Kidney tubule cell (primary cell): ENCODE measurements at places on chromosomes 3 and 15.
A peak's percentile ranks its signal among the peaks of the same experiment; 100 is the strongest.

- DNase-seq: peak; percentile 85
Measured at GRCh38 chr3:61589856-61590255, 28.5 kb downstream of the PTPRG start.

DNA sequence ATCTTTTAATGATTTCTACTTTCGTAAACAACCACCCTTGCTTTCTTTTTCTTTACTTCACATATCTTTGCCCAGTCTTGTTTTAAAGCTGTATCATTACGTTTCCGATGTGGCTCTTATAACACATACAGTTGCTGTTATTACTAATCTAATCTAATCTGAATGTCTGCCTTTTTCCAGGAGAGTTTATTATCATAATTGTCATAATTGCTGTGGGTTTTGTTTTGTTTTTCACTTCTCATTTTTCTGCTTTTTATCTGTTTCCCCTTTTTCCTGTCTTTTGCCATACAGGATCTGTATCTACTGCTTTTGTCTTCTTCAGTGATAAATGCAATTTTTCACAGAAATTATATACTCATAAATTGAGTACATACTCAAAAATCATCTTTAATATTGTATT, 24.9 kb downstream of the HACL1 start:
- DNase-seq: no peak

- no peak for DNase-seq
Measured at GRCh38 chr3:164267053-164267452, 811.2 kb downstream of the SI start.

DNA sequence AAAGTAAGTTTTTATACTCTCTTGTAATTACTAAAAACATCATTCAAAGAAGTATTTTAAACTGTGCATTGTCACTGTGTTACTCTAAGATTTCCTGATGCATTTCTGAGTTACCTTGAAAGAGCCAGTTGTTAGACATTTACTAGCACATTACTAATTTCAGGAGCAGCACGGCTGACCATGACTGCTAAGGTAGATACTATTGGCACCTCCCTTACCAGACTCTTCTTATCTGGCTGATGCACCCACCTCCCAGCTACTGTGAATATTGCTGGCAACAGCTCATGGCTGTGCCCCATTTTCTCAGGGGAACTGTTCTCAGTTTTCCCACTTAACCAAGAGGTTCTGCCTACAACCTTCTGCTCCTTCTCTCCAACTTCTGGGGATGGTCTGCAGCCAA, 29.4 kb downstream of the COL6A5 start:
- DNase-seq: no peak

DNA sequence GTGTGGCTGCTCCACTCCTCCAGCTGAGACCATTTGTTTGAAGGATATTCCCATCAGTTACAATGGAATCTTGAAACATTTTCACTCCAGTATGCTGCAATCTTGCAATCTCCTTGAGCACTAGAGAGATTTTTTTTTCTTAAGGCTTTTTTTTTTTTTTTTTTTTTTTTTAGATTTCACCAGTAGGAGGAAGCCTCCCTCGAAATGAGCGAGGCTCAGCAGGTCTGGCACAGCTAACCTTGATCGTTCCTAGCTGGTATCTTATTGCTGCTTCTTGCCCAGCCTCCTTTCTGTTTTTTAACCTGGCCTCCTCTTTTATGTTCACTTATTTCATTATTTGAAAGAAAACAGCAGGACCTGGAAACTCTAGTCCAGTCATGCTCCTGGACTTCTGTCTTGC, 48.1 kb downstream of the RAP2B start:
- peak; percentile 4 for DNase-seq

GRCh38 chr3:116199063-116199462, 246.2 kb downstream of the LSAMP start:
- peak; percentile 79 for DNase-seq

- DNase-seq: no peak
Measured at GRCh38 chr15:31328428-31328968, 1.9 kb downstream of the KLF13 start.

GRCh38 chr15:70867911-70868467, 14.0 kb upstream of the LARP6 start:
- DNase-seq: no peak

DNA sequence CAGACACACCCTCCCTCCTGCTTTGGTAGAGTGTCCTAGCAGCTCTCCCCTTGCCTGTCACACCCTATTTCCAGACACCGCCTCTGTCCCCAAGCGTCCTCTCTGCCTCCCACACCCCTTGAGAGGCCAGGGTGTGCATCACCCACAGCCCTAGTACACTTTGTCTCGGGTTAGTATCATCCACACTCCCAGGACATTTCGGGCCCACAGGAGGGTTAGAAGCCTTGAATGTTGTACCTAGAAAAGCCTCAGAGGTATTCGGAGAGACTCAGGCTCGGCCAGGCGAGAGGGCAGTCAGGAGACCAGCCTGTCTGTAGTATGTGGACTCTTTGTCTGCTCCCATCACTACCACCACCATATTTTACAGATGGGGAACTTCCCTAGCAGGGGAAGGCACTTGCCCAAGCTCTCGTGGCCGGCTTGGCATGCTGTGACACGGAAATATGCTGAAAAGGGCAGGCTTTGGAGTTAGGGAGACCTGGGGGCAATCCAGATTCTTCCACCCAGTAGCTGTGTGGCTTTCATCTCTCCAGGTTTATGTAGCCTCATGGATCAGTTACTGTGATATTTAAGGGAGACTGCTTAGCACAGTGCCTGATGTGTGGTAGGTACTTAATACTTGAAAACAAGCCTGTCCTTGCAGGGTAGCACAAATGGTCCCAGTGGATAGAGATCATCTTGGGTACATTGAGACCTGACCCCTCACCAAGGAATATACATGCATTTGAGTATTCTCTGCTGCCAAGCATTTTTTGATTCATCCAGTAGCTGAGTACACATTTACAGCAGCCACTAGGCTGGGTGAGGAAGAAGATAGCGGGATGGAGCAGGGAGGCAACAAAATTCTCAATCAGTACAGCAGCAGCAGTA, 1.4 kb downstream of the TMEM43 start:
- DNase-seq: no peak

DNA sequence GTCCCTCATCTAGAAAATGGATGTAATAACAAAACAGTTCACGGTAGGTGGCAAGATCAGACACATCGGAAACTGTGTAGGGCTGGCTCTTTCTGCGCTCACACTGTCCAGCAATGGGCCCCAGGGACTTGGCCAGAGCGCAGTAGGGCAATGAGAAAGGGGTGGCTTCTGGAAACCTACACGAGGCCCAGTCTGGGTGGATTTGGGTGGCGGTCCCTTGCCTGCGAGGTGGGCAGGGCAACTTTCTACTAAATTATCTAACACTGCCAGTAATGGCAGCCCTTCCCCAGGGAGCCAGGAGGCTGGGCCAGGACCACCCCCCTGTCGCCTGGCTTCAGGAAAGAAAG, 2.1 kb upstream of the TNK2 start:
- DNase-seq: no peak

DNA sequence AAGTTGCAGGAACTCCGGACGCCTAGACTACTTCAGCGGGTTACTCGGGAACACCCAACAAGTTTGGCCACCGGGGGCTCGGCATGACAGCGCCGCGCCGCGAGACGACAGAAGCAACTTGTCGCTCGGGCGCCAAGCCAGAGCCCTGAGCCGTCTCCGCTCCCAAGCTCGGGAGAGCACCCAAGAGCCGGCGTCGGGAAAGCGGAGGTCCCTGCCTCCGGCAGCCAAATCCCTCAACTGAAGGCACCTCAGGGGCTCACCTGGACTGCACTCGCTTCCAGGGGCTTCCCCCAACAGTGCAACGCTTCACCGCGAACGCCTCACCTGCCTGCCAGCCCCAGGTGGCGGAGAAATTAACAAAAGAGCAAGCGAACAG, 640 bp downstream of the MB21D2 start:
- DNase-seq: peak; percentile 77

DNA sequence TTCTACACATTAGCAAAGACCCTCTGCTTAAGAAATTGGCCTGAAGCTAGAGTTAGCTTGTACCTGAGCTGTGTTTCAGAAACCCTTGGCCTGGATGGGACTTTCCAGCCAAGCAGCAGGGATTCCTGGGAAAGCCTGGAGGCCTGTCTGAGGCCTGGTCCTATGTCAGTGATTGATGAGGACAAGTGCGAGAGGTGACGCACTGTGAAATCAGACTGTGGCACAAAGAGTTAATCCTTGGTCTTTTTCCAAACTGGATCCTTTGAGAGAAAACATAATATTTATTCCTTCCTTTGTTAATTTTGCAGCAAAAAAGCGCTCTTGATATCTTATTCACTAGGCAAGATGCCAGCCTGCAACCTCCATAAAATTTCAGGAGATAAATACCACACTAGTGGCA, 225.0 kb upstream of the ATP11B start:
- no peak for DNase-seq

GRCh38 chr15:40316931-40317330, 6.6 kb upstream of the INAFM2 start:
- no peak for DNase-seq

- DNase-seq: no peak
Measured at GRCh38 chr3:63860776-63861175, 2.8 kb downstream of the THOC7 start.

GRCh38 chr15:45795440-45796069, 160.7 kb downstream of the SQOR start:
- peak; percentile 75 for DNase-seq

DNA sequence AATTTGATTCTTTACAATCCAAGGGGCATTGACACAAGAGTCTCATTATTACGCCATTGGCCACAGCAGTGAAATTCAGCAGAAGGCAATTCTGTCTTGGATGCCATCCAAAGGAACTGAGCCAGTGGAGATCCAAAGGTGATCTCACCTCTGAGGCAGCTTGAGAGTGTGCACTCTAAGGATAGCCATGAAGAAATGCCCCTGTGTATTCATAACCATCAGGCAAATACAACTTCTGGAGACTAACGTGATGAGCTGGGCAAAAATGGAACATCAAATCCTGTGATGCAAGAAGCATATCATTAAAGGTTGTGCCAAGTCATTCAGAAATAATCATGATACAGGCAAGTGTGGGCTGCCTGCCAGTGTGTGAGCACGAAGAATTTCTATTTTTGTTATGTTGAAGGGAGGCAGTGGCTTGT, 41.4 kb downstream of the ROBO2 start:
- peak; percentile 96 for DNase-seq

DNA sequence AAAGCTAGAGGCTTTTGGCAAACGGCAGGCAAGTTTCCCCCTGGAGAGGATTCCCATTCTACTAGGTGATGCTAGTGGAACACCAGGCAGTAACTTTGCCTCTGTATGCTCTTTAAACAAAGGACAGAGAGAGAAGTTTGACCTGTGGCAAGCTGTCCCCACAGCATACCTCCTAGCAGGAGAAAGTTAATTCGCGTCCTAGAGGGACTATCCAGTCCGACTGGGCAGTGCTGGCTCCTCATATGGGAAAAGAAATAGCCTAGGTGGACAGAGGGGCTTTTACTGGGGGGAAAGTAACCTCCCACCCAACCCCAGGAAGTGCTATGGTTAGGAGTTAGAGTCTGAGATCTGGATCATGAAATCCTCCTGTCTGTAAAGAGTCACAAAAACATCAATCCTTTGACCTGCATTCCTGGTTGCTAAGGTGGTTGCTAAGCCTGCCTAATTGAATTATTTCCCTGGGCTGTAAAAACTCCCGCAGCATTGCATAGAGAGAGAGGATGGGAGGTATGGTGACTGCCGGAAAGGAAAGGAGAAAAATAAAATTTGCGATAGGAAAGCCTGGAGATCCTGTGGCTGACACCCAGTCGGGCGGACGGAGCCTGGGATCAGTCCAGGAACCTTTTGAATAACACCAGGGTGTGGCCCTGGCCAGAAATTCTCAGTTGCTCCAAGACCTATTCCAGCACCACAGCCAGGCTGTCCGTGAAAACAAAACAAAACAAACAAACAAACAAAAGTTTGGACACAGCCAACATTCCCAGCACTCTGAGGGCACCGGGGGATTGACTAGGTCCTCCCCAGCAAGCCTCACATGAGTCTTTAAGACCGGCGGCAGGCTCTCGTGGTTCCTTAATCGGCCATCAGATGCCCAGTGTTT, 67.7 kb upstream of the ATP11B start:
- peak; percentile 29 for DNase-seq

DNA sequence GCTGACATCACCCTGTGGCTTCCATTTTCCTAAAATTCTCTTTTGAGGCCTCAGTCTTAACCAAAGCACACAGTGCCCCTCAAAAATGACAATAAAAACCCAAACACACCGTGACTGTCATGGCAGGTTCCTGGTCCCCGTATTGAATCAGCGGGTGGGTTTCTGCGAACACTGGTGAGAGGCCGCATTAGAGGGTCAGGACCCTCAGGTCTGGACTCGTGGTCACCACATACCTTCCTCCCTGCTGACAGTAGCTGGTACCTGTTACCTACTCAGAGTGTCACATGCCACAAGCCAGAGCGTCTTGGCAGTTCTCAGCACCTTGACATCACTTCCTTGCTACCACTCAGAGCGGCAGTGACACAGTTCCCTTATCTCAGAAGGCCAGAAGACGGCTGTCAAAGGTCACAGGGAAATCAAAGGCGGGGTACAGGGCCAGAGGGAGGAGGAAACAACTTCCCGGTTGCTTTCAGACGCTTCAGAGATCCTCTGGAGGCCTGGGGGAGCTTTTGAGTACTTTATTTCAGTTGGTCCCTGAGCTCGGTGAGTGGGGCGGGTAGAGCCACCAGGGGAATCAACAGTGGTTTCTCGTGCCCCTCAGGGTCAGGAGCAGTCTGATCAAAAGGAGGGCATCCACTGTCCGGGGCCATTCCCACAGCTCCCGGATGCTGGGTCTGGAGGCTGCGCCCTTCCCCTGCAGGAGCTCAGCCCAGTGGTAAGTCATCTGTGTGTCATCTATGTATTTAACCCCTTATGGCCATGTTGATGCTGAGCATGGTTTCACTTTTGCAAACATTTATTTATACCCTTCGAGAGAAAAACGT, at the start of the genes CCR5AS and CCRL2:
Gene CCR5AS (minus strand): TSS at position 279 of the 824 bp plus-strand sequence.
Gene CCRL2 (plus strand): TSS at position 472 of the 824 bp plus-strand sequence. CDS start 821 bp downstream, outside the sequence.
- peak; percentile 36 for DNase-seq

DNA sequence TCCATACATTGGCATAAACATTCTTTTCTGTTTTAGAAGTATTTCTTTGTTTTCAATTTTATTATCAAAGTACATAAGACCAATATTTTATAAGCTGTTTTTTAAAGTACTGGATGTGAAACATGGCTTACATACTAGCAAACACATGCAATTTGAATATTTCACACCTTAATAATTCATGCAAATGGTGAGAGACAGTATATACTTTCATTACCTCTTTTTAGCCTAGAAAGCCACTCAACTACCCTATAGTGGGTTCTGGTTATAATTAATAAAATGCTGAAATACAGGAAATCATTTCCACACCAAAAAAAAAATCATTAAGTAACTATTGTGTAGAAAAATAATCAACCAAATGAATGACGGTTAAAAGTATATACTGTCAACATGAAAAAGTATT, 38.5 kb upstream of the MELTF start:
- DNase-seq: no peak

- DNase-seq: no peak
Measured at GRCh38 chr3:22175947-22176346, 424.9 kb upstream of the ZNF385D start.
